ENCODE measurements at places on chromosomes 5 and 9. TPM values are rescaled to one million over a fixed set of nuclear protein-coding genes. Genes with fewer than 3 reads are reported as not detected.
A peak's percentile ranks its signal among the peaks of the same experiment; 100 is the strongest.

- no peak for DNase-seq
Measured at GRCh38 chr5:142806841-142807267, 36.7 kb downstream of the ARHGAP26 start.

DNA sequence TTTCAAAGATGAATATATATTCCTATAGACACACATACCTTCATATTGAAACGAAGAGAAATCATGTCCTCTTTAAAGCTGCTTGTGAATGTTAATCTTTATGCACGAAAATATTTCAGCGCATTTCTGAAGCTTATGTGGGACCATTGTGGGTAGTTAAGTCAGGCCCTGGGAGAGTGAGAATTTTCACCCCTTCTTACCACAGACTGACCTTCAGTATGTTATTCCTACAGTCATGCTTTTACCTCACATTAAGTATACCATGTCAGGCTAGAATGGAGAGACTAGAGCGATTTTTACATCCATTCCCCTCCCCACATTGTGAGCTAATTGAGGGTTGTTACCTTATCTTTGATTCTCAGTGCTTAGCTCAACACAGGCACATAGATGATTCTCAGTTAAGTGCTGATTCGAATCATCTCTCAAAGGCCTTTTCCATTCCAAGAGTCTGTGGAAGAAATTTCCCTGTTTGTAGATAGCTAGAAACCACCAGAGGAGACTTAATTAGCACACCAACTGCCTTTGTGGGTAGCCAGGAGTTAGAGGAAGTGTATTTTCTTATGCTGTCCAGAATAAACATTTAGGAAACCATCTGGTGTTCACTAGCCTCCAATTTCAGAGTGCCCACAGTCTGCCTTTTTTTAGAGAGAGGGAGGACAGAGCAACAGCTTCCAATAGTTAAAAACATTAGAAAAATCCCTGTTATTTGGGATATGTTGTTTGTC, 110.5 kb downstream of the MEGF10 start:
- no peak for DNase-seq

GRCh38 chr5:116785106-116785505, 210.5 kb upstream of the SEMA6A start:
- DNase-seq = no peak

The PPP3R2 gene
- not detected for polyA plus RNA-seq

DNA sequence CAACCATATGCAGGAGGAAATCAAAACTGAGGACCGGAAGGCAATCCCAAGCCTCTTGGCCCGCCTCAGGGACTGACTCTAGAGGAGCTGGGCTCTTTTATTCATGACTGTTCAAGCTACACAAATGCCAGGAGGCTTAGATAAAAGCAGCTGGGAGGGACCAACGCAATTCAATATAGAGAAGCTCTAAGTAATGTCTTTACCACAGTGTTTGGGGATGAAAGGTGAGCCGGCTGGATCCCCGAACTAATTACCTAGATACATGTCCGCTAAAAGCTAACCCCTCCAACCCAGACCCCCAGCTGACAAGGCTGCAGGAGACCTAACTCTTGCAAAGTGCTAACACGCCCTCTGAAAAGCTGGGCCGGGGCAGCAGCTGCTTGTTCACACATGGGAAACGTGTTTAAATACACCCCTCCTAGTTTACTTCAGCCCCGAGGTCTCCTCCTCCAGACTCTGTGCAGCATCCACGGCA, 67.5 kb downstream of the TLE1 start:
- DNase-seq = no peak

- no peak for DNase-seq
Measured at GRCh38 chr9:38110476-38110875, 41.4 kb upstream of the SHB start.

GRCh38 chr5:115838885-115839518, 2.4 kb downstream of the ATG12 start:
- peak; percentile 69 for DNase-seq

GRCh38 chr5:130279386-130279785, 375.1 kb downstream of the CHSY3 start:
- no peak for DNase-seq

- no peak for DNase-seq
Measured at GRCh38 chr9:6605202-6605601, 40.3 kb downstream of the GLDC start.

DNA sequence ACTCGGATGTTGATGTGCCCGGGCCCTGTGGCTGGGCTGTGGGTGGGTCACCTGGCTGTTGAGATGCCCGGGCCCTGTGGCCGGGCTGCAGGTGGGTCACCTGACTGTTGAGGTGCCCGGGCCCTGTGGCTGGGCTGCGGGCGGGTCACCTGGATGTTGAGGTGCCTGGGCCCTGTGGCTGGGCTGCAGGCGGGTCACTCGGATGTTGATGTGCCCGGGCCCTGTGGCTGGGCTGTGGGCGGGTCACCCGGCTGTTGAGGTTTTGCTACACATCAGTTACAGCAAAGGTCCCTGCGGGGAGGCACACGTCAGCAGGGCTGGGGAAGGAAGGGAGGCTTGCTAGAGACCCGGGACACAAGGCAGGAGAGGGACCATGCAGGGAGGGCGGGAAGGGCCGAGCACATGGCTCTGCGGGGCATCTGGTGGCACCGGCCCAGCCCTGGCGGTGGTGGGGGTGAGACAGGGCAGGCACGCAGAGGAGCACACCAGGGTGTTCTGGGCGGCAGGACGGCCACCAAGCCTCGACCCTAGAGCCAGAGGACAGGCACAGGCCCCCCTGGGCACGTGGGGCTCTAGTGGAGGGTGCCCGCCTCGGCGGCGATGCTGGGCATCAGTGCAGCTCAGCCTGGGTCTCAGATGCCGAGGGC, 35.4 kb downstream of the PNPLA7 start:
- no peak for DNase-seq

The PCDHB14 gene
- not detected for polyA plus RNA-seq

- no peak for DNase-seq
Measured at GRCh38 chr5:82446809-82447208, 168.7 kb upstream of the RPS23 start.

- DNase-seq = no peak
Measured at GRCh38 chr5:112830378-112830777, 30.7 kb upstream of the SRP19 start.

DNA sequence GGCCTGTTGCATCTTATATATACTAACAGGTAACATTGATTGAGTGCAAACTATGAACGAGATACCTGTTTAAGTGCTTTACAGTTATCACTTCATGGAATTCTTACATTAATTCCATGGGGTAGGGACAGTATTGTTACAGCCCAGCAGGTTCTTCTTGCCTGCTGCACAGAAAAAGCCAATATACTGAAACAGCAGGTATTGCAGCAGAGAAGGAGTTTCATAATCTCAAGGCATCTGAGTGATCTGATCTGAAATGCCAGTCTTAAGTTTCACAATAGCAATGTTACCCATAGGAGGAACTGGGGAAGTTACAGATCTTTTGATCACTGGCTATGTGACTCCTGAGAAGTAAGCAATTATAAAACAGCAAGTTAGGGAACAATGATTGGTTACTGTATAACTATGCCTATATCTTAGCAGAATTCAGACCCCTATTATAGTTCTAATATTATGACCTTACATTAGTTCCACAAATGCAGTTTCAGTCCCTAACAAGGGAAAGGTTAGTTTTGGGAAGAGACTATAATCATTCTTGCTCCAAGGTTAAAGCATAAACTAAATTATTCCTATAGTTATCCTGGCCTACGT, 126.5 kb upstream of the BNC2 start:
- DNase-seq = no peak

The DRD1 gene
- not detected for polyA plus RNA-seq

DNA sequence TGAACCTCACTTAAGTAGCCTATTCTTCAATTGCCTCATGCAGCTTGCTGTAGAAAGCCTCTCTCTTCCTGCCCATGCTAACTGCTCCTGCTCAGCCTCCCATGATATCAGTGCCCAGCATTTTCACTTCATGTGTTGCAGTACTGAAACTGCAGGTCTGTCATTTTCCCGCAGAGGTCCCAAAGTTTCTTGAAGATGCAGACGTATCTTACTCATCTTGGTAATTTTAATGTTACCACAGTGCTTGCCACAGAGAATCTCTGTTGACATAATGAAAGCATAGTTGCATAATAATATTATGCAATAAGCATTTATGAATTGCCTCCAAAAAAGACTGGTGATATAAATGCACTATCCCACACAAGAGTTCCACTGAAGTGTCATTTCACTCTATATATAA, 561.1 kb upstream of the DAP start:
- DNase-seq = no peak

GRCh38 chr5:59380350-59380951, 513.1 kb downstream of the PDE4D start:
- DNase-seq = peak; percentile 33

The ZNF367 gene
- polyA plus RNA-seq = 0.82 TPM

The SPINK4 gene
- not detected for polyA plus RNA-seq

The PCDHAC2 gene
- not detected for polyA plus RNA-seq

GRCh38 chr5:20486826-20487225, 498.8 kb upstream of the CDH18 start:
- no peak for DNase-seq

DNA sequence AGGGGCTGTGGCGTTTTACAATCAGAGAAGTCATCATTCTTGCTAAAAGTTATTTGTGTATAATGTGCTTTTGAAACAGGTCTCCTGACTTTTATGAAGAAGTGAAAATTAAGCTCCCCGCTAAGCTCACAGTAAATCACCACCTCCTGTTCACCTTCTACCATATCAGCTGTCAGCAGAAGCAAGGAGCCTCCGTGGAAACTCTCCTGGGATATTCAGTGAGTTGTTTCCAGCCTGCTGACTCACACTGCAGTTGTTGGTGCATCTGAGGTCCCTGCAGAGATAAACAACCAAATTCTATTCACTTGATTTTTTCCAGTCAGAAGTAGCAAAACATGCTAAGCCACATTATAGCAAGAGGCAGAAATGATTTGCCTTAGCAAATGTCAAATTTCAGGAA, 156.7 kb downstream of the DOCK8 start:
- DNase-seq = no peak

- DNase-seq = no peak
Measured at GRCh38 chr5:75342836-75343235, 5.8 kb downstream of the HMGCR start.

The NUTM2G gene
- not detected for polyA plus RNA-seq

GRCh38 chr5:112706446-112707016, 31.2 kb upstream of the APC start:
- no peak for DNase-seq

DNA sequence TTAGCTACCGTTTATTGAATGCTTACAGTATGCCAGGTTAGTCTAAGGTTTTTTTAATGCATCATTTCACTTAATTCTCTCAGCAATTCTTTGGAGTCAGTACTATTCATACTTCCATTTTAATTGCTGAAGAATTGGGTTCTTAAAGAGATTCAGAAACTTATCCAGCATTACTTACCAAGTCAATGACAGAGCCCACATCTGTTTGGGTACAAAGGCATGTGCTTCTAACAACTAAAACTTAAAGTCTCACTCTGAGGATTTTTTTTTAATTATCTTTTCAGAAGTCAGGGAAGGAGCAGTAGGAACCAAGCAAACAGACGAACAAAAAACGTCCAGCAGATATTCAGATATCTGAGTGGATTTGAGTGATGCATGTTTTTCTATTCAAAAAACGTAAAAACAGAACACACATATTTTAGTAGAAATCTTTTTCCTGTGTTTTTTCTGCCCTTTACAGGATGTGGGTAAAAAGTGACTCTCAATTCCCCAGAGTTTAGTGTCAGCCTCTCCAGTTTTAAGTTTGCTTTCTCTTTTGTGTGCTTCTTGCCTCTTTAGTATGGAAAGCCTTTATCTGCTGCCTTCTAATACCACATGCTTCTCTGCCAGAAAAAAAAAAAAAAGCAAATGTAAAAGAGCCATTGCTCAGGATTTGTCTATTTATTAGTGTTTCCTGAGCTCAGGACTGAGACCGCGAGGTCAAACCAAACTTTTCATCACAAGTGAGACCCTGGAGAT, 118.0 kb downstream of the PRKACG start:
- DNase-seq = peak; percentile 58

DNA sequence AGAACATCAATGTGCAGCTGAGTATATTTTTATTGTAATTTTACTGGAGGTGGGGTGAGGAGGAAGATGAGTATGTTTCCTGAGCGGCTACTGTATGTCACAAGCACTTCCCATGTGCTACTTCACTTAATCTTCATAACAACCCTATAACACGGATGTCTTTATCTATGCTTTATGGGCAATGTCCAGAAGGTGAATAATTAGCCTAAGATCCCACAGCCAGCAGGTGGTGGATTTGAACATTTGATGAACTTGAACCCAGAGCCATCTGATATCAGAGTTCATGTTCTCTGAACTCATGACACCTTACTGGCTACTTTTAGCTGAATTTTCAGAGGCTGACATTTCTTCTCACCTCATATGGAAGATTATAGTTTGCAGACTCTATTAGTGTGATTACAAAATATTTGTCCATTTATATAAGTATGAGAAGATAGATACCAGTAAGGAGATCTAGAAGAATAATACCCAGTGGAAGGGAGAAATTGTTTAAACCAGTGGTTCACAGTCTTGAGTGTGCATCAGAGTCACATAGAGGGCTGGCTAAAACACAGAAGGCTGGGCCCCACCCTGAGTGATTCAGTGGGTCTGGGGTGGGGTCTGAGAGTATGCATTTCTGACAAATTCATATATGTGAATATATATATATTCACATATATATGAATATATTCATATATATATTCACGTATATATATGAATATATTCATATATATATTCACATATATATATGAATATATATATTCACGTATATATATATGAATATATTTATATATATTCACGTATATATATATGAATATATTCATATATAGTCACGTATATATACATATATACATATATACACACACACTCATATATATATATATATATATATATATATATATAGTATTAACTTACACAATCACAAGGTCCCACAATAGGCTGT, 164.4 kb upstream of the NR3C1 start:
- no peak for DNase-seq

The RNF183 gene
- not detected for polyA plus RNA-seq

GRCh38 chr9:134441227-134442084, 115.2 kb downstream of the RXRA start:
- DNase-seq = no peak

- DNase-seq = no peak
Measured at GRCh38 chr9:86073839-86074238, 25.5 kb downstream of the GOLM1 start.

GRCh38 chr5:50655067-50655809, 11.2 kb upstream of the PARP8 start:
- no peak for DNase-seq

DNA sequence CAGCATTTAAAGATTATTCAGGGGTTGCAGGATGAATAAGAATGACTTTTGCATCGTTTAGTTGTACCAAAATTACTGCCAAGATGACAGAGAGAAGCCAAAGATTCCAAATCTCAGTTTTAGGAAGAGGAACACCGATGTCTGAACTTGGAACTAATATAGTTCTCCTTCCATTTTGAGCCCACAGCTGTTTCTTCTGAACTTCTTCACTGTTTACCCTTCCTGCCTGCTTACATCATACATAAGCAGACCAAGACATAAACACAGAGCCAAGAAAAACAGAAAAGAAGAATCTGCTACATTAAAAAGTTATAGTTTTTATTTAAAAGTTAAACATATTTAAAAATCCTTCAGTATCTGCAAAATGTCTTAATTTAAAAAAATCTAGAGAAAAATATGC, 146.9 kb upstream of the RAPGEF1 start:
- DNase-seq = no peak

Measured in naive thymus-derived CD8-positive, alpha-beta T cell (primary cell).